SIG-M5 (cell line): ENCODE measurements at places on chromosomes 1 and 21.

GRCh38 chr21:41429305-41429704, 3.3 kb downstream of the MX1 start:
- DNase-seq = no peak

DNA sequence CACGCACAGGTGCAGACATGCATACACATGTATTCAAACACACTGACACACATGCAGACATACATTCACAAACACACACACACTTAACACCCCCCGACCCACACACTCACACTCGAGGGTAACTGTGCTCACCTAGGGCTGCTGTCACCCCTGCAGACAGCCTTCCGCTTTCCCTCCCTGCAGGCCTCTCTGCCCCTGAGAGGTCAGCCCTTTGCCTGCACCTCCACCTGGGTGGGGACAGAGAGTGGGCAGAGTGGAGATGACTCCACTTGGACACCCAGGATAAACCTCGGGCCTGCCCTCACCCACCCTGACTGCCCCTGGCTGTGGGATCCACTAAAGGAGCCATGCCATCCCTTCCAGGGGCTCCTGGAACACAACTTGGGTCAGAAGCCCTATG, 264.3 kb downstream of the PTPRU start:
- DNase-seq = no peak

- no peak for DNase-seq
Observed at GRCh38 chr1:7584157-7584556, 186.9 kb upstream of the VAMP3 start.

DNA sequence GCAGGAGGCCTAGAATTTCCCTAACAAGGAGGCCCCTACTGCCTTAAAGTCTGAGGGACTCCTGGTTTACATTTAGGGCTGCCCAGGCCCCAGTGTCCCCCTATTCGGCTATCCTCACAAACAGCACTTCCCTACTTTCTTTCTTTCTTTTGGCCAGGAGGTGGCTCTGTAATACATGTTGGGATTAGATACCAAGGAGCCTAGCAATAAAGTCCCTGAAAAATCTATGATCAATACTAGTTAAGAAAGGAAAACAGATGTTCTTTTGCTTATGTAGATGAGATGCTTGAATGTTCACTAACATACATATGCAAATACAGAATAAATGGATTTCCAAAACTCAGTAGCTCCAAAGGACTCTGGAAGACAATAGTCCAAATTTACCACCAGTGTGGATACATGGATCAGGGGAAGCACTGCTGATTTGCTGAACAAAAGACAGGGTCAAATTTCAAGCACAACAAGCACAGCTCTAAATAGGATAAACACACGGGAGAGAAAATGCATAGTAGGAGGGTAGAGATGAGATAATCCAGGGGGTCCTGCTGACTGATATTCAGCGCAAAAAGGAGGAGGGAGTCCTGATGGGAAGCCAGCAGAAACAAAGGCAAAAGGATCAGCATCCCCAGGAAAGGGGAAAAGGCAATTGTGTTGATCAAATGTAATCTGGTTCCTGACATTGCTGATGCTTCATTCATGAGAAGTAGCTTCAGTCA, 240.0 kb downstream of the NUF2 start:
- no peak for DNase-seq

GRCh38 chr1:22387919-22388580, 63.6 kb upstream of the ZBTB40 start:
- DNase-seq = no peak

GRCh38 chr1:164774413-164774812, 215.4 kb downstream of the PBX1 start:
- no peak for DNase-seq

- DNase-seq = no peak
Observed at GRCh38 chr1:24946861-24947658, 17.0 kb upstream of the RUNX3 start.

- no peak for DNase-seq
Observed at GRCh38 chr1:192904438-192904895, 95.6 kb downstream of the RGS2 start.

DNA sequence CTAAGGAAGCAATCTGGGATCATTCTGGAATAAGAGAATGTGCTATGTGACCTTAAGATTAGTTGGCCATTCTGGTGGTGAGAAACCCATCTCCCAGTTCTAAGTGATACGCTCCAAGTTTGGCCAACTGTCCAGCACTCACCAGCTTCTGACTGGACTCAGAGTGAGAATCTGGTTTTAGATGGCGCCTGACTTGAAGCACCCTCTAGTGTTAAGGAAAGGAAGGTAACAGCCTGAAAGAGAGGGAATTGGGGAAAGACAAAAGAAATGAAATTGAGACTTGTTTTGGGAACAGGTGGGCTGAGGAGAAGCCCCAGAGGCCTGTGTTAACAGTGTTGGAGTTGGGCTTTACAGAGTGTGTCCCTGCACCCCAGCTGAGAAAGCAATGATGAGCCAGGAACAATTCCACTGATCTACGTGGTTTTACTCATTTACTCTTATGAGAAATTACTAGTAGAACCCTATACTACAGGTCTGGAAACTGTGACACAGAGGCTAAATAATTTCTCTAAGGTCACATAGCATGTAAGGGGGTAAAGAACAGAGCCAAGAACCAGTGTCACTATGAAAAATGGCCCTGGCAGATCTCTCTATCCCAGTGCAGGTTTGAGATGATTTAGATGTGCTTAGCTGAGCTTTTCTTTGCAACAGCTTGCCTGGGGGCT, 9.3 kb upstream of the FCAMR start:
- DNase-seq = no peak
